ENCODE measurements at places on chromosomes 4 and X. TPM values are rescaled to one million over a fixed set of nuclear protein-coding genes. Genes with fewer than 3 reads are reported as not detected.

- DNase-seq, result no peak
These were observed 147.0 kb upstream of the NOCT start for GRCh38 chr4:138868562-138868961.

- DNase-seq, result no peak
These were observed 42.6 kb downstream of the RAB28 start for GRCh38 chr4:13441506-13441905.

- no peak for DNase-seq
These were observed 995.3 kb upstream of the GRIA3 start for GRCh38 chrX:122188751-122189150.

DNA sequence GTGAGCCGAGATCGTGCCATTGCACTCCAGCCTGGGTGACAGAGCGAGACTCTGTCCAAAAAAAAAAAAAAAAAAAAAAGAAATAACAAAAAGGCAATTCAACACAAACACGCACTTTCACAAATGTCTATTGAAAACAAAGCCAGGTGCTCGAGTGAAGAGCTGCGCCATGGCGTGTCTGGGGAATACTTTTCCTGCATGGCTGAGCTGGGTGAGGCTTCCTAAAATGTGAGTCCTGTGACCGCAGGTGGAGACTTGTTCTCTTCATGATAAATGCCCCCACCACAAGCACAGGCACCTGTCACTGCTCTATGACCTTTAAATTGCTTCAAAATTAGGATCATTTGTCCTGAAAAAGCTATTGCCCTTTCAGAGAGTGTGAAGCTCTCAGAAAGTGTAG is 4.0 kb upstream of the ABLIM2 start:
- DNase-seq, result no peak

GRCh38 chr4:39812500-39812899 is 114.6 kb downstream of the UBE2K start:
- no peak for DNase-seq

GRCh38 chr4:165288639-165289422 is 38.6 kb upstream of the MSMO1 start:
- DNase-seq, result no peak

GRCh38 chr4:52704661-52705060 is 45.6 kb upstream of the USP46 start:
- DNase-seq, result no peak

DNA sequence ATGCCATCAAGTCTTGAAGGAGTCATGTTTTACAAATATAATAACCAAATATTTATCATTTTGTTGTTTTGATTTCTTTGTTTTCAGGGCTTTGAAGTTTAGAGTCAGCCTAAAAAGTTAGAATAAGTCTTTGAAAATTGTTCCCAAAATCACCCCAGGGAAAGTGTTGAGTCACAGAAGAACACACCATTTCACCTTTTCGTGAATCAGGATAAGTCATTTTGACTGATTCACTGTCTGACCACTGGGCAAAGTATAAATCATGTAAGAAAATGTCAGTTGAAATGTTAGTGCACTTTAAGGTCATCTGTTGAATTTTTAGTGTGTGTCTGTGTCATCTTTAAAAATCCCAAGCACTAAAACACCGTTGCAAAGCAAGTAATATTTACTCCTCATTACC is 1320.1 kb downstream of the RPA4 start:
- no peak for DNase-seq

GRCh38 chrX:100883654-100884053 is 9.5 kb upstream of the NOX1 start:
- DNase-seq, result no peak

- DNase-seq, result no peak
These were observed 32.9 kb downstream of the USP9X start for GRCh38 chrX:41118156-41118555.

DNA sequence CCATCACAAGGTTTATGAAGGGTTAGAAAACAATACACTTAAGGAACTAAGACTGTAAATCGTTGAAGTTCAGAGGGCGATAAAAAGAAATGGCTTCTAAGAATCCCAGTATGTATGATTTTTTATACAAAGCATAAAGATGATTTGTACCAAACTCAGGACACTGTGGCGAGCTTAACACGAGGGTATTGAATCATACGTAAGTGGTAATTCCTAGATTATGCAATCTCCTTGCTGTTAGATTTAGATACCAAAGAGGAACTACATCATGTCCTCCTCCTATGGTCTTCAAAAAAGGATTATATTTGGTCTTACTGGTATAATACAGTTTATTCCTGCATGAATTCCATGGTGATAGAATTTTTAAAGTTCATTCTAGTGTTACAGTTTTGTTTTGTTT is 23.9 kb downstream of the NFKB1 start:
- no peak for DNase-seq

DNA sequence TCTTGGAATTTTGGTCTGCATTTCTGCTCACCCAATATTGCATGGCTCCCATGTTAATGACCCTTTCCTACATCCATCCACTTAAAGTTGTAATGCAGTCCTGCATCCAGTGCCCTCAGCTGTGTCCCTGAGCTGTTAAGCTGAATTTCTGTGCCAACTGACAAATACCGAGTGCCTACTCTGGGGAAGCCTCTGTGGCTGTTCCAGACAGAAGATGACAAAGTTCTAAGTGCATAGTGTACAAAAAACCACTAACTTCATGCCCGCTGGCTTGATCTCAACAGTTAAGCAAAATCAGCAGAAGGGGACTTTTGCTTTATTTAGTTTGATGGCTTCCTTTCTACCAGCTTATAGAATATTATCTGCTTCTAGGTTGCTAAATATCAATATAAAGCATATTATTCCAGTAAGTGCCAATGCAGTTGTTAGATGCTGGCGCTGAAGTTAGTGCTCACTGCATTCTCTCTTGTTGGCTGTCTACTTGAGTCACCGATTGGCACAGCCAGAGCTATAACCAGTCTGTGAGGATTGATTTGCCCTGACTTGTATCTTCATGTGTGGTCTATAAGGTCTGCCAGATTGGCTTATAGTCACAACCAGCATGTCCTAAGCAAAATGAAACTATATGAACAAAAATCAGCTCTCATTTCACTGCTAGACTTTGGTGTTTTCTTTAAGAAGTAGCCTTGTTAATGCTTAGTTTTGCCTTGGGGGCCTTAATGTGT is 98.9 kb downstream of the KLHL8 start:
- DNase-seq, result no peak

DNA sequence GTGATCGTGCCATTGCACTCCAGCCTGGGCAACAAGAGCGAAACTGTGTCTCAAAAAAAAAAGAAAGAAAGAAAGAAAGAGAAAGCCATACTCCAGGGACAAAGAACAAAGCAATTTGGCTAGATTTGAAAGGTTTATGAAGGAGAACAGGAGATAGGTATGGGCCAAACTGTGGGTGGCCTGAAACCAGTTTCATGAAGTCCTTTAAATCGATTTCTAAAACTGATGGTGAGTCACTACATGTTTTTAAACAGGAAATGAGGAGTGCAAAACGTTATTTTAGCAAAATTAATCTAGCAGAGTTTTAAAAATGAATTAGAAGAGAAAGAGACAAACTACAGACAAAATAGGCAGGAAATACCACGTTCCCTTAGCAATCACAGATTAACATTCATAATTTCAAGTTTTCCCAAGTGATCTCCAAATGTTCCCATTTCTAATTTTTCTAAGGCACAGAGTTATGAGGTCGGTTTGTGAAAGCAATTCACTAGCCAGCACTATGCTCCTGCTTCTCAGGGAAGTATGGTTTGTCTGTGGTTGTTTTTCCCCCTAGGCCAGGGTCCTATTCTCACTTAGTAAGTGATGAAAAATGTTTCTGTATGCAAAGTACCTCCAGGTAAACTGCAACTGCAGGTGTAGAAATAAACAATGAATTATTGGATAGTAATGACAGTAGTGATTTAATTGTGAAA is 190.6 kb downstream of the PPP3CA start:
- DNase-seq, result no peak

DNA sequence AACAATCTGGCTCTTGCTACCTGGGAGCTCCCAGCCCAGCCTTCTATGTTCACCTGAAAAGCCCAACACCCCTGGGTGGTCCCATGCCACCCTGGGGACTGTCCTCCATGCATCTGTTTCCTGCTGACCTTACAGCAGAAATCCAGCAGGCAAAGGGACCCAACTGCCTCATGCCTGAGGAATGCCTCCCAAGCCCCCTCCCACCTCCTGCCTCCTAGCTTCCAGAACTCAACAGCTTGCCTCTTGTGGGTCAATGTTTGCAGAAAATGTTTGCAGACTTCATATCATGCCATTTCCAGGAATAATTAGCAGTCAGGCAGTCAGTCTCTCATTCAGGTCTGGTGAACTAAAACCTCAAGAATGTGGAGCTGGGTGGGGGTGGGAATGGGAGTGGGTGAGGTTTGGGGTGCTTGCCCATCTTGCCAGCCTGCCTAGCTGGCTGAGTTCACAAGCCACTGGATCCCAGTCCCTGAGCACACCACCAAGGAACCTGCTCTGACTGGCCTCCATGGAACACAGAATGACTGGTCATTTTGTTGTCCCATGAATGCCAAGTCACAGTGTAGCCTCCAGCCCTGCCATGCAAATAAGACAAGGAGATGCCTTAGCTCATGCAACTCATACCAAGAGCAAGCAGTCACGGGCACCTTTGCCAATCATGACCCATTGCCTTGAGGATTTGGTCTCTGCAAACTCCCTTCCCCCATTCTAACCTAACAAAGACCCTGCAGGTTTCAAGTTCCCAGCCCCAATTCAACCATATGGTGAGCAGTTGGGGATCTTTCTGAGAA is 12.1 kb upstream of the PLAC1 start:
- DNase-seq, result peak; percentile 47

- no peak for DNase-seq
These were observed 237.2 kb upstream of the FSTL5 start for GRCh38 chr4:162401021-162401420.

GRCh38 chr4:7661846-7662506 is 227.2 kb upstream of the PSAPL1 start:
- DNase-seq, result no peak

- DNase-seq, result no peak
These were observed 10.5 kb downstream of the SLC34A2 start for GRCh38 chr4:25666031-25666630.

DNA sequence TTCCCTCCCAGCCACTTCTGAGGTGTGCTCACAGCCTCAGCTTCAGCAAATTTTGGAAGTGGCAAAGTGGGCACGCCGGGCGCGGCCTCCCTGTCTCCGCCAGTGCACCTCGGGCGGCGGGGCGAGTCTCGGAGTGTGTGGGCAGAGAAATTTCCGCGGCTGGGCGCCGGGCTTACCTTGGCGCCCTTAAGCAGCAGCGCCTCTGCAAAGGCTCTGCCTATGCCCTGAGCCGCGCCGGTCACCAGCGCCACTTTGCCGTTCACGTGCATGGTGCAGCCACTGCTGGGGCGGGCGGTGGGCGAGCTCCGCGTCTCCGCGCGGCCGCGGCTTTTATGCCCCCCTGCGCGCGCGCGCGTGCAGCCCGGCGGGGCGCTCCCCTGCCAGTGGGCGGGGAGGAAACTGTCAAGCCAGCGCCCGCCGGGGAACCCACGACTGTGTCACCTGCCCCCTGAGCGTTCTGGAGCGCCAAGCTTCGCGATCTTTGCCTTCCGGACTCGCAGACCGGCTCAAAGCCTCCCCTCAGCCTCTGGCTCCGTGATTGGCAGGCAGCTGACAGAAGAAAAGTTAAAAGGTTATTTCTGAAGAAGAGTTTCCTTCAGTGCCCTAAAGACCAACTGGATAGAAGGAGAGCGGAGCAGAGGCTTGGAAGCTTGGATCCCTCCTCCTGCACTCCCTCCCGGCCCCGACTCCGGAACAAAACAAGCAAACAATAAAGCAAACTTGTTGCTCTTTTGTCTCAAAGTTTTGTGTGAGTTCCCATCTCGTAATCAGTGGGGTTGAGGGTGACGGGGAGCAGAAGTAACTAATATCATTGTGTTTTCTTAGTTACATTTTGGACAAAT is at the start of gene HPGD:
Gene HPGD, minus strand, starts transcription at position 306 of the 842 bp plus-strand sequence. Its CDS starts 37 bp downstream, at position 269.
- peak; percentile 67 for DNase-seq

DNA sequence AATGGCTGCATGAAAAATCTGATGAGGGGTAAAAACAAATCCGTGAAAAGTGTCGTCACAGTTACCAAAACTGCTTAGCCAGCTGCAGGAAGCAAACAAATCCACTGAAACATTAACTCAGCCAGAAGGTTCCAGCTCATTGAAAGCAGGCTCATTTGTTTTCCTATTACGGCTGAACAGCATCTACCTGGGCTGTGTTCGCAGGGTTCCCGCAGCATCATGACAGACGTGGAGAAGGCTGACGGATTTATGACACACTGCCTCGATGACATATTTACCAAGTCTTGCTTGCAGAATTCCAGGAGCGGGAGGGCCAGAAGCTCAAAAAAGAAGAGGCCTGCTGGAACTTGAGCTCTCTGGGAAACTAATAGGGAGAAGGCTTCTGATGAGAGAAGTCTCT is 781.1 kb downstream of the RAB28 start:
- no peak for DNase-seq

GRCh38 chr4:115780835-115781234 is 667.4 kb upstream of the NDST4 start:
- no peak for DNase-seq

Gene TNIP2
- total RNA-seq, result 39.4 TPM

Gene SHROOM2
- total RNA-seq, result 2.1 TPM

Gene MAPK10
- 12.4 TPM for total RNA-seq

Gene IL15
- total RNA-seq, result 10.3 TPM

Gene GYPB
- total RNA-seq, result 1.5 TPM

Gene TENM3
- total RNA-seq, result 1.1 TPM

Gene TACR3
- total RNA-seq, result not detected

Gene MID2
- total RNA-seq, result 23.3 TPM

Gene NEUROG2
- total RNA-seq, result not detected

Gene MAGEA8
- not detected for total RNA-seq

Gene SNCA
- total RNA-seq, result 12.6 TPM

Gene TEX13D
- not detected for total RNA-seq

Gene ZCCHC18
- total RNA-seq, result 1.6 TPM

Gene TRAM1L1
- 1.3 TPM for total RNA-seq

Gene F9
- not detected for total RNA-seq
